ENCODE measurements at places on chromosomes 3 and 15. TPM values are rescaled to one million over a fixed set of nuclear protein-coding genes. Genes with fewer than 3 reads are reported as not detected.

DNA sequence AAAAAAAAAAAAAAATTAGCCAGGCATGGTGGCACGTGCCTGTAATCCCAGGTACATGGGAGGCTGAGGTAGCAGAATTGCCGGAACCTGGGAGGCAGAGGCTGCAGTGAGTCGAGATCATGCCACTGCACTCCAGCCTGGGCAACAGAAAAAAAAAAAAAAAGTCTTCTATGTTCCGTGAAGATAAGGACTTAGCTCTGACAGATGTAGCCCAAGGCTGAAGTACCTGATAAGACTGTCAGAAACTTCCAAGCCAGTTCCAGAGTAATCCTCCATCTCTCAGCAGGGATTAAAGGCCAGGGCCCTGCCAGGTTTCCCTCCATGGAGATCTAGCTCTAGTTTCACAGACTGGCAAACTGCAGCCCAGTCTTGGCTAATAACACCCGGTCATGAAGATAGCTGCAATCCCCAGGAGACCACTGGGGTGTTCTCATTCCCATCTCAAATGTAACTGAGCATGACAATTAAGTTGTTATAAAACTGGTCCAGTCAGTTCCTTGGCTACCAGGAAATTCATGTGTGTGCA is 8.5 kb downstream of the CDCP1 start:
- DNase-seq = no peak

Gene CHL1
- not detected for total RNA-seq

Gene LIPH
- not detected for total RNA-seq

Gene MEIS2
- not detected for total RNA-seq

Gene SAMD7
- not detected for total RNA-seq
